ENCODE measurements at places on chromosomes 6 and 20.

GRCh38 chr6:28206928-28207509, 18.1 kb upstream of the ZSCAN9 start:
- ATAC-seq = no peak

GRCh38 chr20:62524505-62524911, 48.7 kb upstream of the GATA5 start:
- no peak for ATAC-seq

DNA sequence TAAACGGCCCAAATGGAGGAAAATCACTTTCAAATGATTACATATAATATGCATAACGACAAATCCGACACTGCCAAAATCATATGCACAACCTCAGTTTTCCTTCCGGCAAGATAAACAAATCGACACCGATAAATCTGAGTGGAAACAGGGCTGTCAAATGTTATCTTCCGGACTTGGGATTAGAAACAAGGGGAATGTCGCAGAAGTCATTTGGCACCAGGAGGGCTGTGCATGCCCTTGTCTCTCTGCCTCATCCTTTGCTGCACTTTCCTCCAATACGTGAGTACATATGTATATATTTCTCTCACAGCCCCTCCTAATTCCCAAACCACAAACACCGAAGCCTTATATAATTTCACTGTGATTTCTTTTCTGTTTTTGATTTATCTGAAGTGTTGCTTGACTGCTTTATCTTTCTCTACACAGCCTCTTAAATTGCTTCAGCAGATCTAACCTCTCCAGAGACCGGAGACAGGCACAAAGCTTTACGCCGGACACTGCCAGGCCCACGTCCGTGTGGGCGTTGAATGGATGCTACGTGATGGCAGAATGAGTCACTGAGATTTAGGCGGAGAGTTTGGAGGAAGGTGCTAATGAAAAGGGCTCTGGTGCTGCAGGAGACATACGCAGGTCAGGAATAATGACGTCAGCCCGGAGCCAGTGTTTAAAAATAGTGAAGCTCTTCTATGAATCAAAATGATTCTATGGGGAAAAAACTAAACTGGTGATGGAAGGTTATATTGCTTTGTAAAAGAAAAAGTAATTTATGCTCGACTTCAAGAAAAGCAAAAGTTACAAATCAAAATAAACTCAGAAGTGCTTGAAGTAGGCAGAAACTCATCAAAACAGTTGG, 21.0 kb upstream of the PRELID3B start:
- peak; percentile 93 for ATAC-seq

DNA sequence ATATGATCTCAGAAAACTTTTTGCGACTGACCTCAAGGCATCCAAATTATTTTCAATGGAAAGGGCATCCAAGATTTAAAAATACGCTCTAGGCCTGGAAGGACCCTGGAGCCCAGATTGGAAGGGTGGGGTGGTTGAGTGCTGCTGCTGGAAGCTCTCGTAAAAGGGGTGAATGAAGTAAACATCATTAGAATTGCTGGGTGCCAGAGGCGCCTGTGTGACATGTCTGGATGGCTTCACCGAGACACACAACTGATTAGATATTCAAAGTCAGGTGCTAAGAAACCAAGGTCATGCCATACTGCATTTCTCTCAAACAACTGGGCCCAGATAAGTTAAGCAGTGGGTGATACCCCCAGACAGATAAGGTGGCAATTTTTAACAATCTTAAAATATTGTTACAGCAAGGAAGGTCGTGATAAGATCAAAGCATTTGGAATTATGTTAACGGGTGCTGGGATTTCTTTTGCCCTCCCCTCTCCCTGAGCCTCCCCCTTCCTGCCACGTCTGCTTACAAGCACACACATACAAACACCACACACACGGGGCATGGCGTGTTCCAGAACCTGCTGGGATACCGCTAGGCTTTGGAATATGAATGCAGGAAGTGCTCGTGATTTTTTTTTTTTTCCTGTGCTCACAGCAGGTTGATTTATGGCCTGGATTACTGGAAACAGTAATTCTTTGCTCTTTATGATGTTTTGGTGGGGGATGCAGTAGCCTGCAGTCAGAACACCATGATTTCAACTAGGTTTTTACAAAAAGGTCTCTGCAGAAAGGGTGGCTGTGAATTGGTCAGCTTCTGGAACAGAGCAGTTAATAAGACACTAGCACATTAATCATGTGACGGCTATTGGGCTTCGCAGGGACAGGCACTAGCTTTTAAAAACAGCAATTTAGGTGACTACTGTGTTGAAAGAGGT, 551.2 kb downstream of the QKI start:
- no peak for ATAC-seq

DNA sequence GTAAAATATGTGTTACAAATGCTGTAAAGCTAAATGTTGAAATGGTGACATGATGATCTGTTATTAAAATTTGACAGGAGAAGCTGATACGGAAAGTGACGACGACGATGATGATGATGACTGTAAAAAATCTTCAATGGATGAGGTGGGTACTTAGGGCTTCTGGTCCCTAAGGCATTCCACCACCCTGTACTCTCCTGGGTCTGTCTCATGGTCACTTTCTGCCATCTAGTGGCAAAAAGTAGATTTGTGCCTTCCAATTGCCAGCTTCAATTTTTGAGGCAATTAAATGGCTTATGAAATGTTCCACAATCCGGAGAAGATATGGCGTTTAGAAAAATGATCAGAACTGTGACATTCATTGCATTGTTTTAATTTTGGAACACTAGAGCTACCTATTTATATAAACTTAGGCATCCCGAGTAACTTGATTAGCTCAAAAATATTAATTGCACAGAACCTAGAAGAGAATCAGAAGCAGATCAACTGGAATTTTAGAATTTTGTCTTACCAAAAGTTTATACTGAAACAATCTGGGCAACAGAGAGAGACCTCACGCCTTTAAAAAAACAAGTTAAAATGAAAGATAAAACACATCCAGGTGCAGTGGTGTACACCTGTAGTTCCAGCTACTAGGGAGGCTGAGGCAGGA, 346.5 kb upstream of the PLCB4 start:
- peak; percentile 91 for ATAC-seq

GRCh38 chr6:82739303-82739702, 326.3 kb downstream of the UBE3D start:
- ATAC-seq = no peak

GRCh38 chr6:24799541-24799915, 811 bp upstream of the ARMH2 start:
- ATAC-seq = peak; percentile 49

GRCh38 chr6:28496099-28496779, 19.4 kb downstream of the GPX6 start:
- ATAC-seq = peak; percentile 63

GRCh38 chr6:108596956-108597355, 36.2 kb downstream of the FOXO3 start:
- no peak for ATAC-seq

DNA sequence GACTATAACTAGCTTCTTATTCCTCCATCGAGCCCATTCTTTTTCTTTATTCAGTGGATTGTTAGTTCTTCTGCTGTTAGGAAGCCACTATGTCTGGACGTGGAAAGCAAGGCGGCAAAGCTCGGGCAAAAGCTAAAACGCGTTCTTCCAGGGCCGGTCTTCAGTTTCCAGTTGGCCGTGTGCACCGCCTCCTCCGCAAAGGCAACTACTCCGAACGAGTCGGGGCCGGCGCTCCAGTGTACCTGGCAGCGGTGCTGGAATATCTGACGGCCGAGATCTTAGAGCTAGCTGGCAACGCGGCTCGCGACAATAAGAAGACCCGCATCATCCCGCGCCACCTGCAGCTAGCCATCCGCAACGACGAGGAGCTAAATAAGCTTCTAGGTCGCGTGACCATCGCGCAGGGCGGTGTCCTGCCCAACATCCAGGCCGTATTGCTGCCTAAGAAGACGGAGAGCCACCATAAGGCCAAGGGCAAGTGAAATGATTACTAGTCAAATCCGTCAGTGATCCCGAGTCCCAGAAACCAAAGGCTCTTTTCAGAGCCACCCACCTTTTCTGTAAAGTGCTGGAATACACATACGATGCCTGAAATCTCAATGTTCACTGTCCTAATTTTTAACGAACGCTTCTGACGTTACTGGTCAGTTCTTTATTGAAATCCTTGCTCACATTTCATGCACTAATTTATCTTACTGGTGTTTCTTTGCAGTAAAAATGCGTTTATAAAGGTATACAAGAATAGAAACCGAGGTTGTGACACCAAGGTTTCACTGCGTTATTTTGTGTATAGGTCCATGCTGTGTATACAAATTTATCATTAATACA, 129.9 kb downstream of the HFE start:
- ATAC-seq = peak; percentile 56

GRCh38 chr20:49756241-49756640, 42.6 kb upstream of the B4GALT5 start:
- no peak for ATAC-seq

DNA sequence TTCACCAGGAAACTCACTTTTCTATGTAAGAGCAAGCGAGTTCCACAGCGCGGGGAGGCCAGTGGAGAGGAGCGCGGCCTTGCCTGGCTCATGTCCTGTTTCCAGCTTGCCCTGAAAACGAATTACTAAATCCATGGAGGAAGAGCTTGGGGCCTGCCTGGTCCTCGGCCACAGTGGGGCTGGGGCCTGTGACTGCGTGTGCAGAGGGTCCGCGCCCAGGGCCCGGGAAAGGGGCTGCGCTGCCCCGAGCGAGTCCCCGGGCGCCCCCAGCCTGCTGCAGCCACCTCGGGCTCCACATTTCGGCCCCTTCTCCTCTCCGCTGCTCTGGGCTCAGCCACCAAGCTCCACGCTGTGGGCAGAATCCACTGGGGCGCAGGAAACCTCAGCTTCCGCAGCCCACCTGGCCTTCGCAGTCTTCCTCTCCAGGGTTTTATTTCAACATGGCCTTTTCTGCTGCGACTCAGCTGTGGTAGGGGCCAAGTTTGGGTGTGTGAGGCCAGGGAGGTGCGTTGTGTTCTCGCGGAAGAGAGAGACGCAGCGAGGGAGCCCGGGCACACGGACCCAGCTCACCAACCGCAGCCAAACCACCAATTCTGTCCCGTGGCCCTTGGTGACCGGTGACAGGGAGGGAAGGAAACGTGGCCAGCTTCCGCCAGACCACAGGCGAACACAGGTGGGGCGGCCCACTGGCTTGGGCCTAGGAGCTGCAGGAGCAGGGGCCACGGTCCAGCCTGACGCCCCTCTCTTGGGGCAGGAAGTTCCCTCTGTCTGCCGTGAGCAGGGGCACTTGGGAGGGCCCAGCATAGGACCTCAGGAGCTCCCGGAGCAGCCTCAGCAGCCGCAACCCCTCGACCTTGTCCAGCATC, 211.4 kb downstream of the ERMARD start:
- no peak for ATAC-seq

GRCh38 chr20:42082611-42083010, 464.4 kb upstream of the CHD6 start:
- peak; percentile 37 for ATAC-seq

DNA sequence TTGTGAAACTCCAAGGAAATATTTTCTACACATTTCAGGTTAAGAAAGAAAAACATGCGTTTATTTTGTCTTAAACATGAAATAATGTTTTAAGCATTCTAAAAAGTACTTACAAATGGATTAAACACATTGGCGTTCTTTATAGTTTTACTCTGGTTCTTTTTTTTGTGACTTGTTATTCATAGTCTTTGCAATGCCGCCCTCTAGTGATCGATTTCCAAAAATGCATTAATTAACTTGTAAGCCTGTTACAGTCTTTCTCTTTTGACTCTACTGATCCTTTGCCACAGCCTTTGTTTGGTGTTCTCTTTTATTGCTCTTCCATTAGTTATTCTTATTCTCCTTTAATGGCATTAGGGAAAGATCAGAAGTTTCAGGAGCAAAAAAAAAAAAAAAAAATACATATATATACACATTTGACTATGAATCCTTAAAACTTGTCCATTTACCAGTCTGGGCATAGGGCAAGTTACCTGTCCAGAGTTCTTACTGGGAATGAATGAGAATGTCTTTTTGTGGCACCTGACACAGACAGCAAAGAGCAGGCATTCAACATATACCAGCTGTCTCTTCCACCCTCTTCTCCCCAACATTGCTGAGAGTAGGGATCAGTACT, 59.9 kb downstream of the MACROD2 start:
- ATAC-seq = peak; percentile 74

GRCh38 chr6:137731600-137731959, 135.5 kb upstream of the TNFAIP3 start:
- no peak for ATAC-seq

- ATAC-seq = no peak
Measured at GRCh38 chr6:37078814-37079213, 73.4 kb downstream of the FGD2 start.

DNA sequence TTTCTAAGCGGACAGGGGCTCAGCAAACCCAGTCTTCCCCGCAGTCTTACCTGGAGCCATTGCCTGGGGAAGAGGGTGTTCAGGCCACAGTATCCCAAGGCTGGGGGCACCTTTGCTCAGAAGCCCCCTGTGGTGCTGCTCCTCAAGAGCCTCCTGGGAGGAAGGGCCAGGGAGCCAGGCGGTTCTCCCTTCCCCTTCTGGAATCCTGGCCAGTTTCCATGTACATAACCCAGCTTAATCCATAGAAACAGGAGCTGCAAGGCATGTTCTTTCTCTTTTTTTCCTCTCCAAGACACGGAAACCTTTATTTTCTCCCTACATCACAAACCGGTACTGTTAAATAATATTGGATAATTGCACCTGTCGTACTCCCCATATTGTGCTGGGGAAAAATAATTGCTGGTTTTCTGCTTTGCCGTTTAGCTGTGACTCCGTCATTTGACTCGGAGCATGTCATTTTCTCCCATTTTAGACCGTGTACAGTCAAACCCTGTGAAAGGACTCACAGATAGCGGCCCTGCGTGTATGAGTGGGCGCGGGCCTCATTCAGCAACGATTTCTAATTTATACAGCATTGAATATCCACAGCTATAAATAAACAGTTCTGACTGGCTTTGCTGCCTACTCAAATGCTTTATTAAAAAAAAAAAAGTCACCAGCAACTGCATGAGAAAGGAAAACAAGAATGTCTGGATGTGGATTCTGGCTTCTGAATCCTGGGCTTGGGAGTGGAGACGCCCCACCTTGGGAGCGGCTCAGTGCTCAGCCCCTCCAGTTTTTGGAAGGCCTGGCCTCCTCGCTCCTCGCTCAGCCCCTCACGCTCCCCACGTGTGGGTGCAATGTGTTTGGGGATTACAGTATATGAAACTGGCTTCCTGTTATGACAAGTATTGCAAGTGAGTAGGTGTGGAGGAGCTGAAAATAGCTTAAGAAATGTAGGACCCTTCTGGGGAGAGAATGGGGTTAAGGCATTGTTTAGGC, 67.3 kb downstream of the ADTRP start:
- ATAC-seq = no peak

DNA sequence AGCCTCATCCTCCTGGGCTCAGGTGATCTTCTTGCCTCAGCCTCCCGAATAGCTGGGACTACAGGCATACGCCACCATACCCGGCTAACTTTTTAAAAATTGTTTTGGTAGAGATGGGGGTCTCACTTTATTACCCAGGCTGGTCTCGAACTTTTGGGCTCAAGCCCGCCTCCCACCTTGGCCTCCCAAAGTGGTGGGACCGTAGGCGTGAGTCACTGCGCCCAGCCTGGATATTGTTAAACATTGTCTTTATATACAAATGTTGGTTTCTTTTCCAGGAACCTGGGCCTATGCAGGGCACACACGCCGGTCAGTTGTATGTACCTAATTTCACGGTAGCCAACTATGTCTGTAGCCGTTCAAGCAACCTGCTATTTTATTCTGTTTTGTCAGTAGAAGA, 60.1 kb downstream of the SYNJ2 start:
- no peak for ATAC-seq
